ENCODE measurements at places on chromosomes 2 and 18.

DNA sequence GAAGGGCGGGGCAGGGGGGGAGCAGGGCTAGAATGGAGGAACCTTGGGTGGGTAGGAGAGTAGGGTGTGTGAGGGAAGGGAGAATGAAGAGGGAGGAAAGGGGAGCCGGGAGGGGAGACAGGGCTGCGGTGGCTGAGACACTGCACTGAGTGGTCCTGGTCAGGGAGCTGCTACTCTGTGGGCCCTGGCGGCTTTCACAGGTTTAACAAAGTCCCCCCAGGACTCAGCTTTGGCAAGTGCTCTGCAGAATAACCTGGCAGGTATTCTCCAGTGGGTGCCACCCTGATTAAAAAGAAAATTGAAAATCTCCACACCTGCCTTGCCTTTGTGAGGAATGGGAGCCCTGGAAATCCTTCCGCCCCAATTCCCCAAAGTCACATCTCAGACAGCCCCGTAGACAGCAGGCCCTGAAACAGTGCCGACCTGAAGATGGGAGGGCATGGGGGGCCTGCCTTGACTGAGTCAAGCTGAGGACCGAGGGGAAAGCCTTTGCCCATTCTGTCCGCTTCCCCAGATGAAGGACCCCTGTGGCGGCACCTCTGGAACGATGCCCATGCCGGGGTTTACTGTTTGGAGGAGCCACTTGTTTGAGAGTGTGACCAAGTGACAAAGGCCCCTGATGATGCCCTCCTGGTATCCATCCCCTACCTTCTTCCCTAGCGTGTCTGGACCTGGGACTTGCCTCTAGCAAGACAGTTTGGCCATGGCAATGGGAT lies 43.6 kb upstream of the OTOS start:
- H3K27ac ChIP-seq = peak overlapping the region; percentile 43
- H3K27me3 ChIP-seq = peaks cover 3% of the 10 kb centered on the region
- H3K4me1 ChIP-seq = no peaks in the 10 kb centered on the region
- H3K4me3 ChIP-seq = no peak overlapping the region
- H3K36me3 ChIP-seq = peaks cover 3% of the 10 kb centered on the region

DNA sequence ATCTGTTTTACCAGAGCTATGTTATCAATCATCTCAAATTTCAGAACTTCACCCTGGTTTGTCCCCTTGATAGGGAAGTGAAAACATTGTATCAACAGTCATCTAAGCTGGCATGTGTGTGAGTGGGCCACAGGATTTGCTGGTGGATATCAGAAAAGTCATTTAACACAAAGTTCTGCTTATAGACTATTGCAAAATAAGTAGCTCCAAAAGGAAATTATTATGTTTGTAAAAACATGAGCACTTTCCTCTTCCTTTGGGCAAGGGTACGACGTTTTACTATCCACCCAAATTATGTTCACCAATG lies 20.7 kb upstream of the COPS8 start:
- H3K27me3 ChIP-seq = no peaks in the 10 kb centered on the region
- no peaks in the 10 kb centered on the region for H3K36me3 ChIP-seq
- peaks cover 9% of the 10 kb centered on the region for H3K4me1 ChIP-seq
- H3K27ac ChIP-seq = no peak overlapping the region
- DNase-seq = no peak

DNA sequence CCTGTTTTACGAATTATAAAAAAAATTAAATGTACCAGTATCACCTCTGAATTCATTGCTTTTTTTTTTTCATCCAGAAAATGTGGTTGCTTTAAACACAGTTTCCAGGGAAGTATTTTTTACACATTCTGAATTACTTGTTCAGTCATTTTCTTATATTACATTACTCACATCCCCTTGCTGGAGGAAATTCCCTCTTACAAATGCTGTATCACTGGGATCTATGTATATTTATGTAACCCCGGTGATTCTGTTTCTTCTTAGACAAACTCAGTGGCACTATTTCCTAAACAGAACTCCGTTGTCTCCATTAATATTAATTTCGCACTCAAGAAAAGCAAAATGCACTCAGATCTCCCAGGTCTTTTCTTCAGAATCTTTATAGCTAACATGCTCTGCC lies 1078.5 kb upstream of the ZEB2 start:
- no peaks in the 10 kb centered on the region for H3K4me1 ChIP-seq
- no peaks in the 10 kb centered on the region for H3K27me3 ChIP-seq
- no peak for DNase-seq
- no peaks in the 10 kb centered on the region for H3K36me3 ChIP-seq
- H3K4me3 ChIP-seq = no peak overlapping the region
- H3K27ac ChIP-seq = no peak overlapping the region

GRCh38 chr2:85273738-85274731 lies 53.8 kb downstream of the TGOLN2 start:
- DNase-seq = no peak
- no peaks in the 10 kb centered on the region for H3K36me3 ChIP-seq
- peaks cover 38% of the 10 kb centered on the region for H3K4me1 ChIP-seq
- H3K4me3 ChIP-seq = no peak overlapping the region
- H3K27me3 ChIP-seq = no peaks in the 10 kb centered on the region
- peak overlapping the region; percentile 40 for H3K27ac ChIP-seq

- no peak for DNase-seq
- peaks cover 3% of the 10 kb centered on the region for H3K4me1 ChIP-seq
- no peak overlapping the region for H3K27ac ChIP-seq
- H3K4me3 ChIP-seq = no peak overlapping the region
- H3K27me3 ChIP-seq = no peaks in the 10 kb centered on the region
- H3K36me3 ChIP-seq = no peaks in the 10 kb centered on the region
Measured at GRCh38 chr2:166137331-166137730, 9.5 kb upstream of the SCN1A start.

DNA sequence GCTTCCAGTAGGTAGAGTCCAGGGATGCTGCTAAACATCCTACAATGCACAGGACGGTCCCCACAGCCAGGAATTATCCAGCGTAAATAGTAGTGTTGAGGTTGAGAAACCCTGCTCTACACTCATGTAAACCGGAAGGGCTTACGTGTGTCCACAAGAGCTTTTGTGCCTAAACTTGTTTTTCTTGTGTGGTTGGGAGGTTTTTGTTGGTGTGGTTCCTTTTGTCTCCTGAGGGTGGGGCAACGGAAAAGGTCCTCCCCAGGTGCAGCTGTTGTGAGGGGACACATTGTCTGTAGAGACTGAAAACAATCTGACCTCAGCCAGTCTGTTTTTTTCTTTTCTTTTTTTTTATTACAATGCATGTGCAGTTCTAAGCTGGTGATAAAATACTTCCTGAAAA lies 72.7 kb upstream of the MGAT5 start:
- H3K27ac ChIP-seq = no peak overlapping the region
- H3K27me3 ChIP-seq = no peaks in the 10 kb centered on the region
- no peak overlapping the region for H3K4me3 ChIP-seq
- H3K36me3 ChIP-seq = no peaks in the 10 kb centered on the region
- no peak for DNase-seq

DNA sequence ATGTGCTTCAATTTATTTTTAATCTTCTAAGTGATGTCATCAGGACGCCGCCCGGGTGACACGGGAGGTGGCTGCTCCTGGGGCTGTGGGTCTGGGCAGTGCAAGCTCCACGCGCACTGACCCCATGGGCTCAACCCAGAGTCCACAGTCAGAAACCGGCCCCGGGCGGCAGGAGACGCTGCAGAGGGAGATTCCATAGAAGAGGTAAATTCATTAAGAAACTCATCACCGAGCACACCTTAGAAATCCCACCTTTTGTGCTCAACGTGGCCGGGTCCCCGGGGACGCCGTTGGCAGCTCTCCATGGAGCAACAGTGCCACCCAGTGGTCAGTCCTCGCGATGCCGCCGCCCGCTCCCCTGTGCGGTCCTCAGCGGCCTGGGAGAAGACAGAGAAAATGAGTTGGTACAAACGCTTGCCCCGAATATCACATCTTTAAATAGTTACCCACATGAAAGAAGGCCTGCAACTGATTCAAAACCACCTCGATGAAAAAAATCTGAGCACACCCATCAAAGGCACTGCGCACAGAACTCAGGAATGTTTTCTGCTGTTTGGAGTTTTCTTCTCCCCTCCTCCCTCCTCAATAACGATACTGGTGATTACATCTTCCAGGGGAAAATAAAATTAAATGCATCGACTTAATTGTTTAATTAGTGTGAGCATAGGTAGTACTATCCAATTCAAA lies 92.6 kb downstream of the CMPK2 start:
- H3K4me1 ChIP-seq = peaks cover 34% of the 10 kb centered on the region
- H3K4me3 ChIP-seq = peak overlapping the region; percentile 82
- peak overlapping the region; percentile 95 for H3K27ac ChIP-seq
- no peaks in the 10 kb centered on the region for H3K36me3 ChIP-seq
- DNase-seq = peak; percentile 96
